Astrocyte (in vitro differentiated cells and primary cell): ENCODE measurements at places on chromosomes 7 and 10. TPM values are rescaled to one million over a fixed set of nuclear protein-coding genes. Genes with fewer than 3 reads are reported as not detected.

PHYHIPL gene
- 0.34 TPM in 1 of 2 replicates, not detected in the other for total RNA-seq

PGAM2 gene
- total RNA-seq = 0.70 and 0.79 TPM in 2 replicates

C10orf62 gene
- not detected in 2 replicates for total RNA-seq

DNA sequence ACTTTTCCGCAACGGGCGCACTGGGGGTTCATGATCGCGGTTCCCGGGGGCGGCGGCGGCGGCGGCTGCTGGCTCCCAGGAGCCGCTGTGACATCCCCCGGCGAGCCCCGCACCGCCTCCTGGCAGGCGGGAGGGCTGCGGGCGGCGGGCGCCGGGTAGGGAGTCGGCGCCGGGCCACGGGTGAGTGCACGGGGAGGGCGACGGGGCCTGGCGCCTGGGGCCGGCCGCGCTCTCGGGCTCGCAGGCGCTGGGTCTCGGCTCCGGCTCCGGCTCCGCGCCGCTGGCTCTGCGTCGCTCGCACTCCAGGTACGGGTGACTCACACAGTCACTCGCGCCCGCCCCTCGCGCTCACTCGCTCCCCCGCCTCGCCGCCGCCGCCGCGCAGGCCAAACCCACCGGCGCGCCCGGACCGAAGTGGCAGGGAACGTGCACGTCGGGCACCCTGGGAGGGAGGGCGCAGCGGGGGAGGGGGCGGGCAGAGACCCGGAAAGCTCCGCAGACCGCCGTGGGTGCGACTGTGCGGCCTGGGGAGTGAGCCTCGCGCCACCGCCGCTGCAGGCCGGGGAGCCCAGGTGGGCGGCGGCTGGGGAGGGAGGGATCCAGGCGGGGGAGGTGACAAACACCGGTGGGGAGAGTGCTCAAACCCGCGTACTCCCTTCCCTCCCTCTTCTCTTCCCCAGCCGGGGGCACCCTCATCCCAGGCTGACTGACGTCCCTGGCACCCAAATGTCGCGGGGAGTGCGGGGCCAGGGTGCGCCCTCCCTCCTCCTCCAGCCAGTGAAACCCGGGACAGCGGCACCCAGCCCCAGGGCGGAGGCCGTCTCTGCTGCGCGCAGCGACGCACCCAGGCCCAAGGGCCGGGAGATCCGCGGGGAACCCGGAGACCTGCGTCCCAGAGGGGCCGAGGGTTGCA, 276.9 kb upstream of the NEBL start:
- no peak for DNase-seq

DNA sequence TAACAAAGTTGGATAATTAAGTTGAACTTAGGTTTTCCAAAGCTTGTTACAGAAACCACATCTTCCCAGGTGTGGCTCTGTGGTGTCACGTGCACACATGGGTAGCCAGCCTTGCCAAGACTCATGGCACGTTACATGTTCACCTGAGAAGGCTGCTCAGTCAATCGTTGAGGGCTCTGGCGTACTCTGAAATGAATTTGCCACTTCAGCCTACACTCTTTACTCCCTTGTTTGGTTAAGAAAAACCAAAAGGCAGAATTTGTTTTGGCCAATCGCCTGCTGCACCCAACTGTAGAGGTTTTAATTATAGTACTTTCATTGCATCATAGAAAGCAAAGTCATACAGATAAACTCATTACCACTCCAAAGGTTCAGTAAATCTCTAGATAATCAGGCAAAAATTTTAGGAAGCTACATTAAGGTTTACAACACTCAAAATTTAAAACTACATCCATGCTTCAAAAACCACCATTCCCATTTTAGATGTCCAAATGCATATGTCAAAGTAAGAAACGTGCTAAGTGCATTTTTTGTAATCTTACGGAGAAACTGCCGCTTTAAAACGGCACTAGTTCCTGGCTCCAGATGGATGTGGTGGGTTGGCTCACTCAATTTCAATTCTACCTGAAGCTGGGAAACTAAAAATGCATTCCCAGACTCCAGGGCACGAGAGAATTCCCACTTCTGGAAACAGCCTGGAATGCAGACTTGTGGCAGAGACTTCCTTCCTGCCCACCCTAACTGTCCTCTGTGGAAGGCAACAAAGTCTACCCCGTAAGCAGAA, 88.4 kb downstream of the DIP2C start:
- DNase-seq = peak; percentile 77

- DNase-seq = peak; percentile 41
Observed at GRCh38 chr7:99272476-99273045, at the start of gene MYH16. MYH16 (plus strand) TSS chr7:99272839.

GRCh38 chr7:77862691-77863090, 64.1 kb downstream of the PHTF2 start:
- no peak for DNase-seq

GRCh38 chr10:102242118-102242485, 790 bp upstream of the PITX3 start:
- no peak for DNase-seq

DNA sequence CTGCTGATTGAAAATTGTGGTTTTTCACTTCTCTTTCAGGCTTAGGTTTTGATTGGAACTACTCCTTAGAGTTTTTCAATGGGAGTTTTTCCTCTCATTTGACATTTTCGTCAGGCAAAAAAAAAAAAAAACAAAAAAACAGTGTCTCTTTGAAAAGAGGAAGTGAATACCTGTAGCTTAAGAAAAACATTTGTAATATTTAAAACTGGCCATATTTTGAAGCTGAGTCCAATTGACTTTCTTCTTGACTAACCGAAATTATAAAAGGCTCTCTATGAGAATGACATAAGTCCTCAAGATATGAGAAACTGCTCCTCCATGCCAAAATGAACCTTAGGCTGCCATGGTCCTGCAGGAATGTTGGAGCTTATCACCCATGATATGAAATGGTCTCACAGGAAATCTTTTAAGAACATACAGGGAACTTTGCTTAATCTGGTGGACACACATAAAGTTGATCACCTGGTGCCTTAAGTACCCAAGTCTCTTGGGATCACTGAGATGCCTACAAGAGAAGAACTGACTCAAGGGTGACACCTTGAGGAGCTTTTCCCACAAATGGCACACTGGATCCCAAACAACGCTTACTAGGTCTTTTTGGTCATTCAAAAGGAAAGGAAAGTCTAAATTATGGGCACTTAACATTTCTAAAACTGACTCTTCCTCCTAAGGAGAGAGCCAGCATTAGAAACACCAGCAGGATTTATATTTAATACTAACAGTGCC, 263.4 kb downstream of the CDC14C start:
- DNase-seq = no peak
